ENCODE measurements at places on chromosomes 7 and 10.
A peak's percentile ranks its signal among the peaks of the same experiment; 100 is the strongest.

- no peak for DNase-seq
These were observed 126.7 kb downstream of the CPEB3 start for GRCh38 chr10:92164036-92164696.

GRCh38 chr7:100860702-100861615 is 6.2 kb upstream of the TRIP6 start:
- no peak for DNase-seq

GRCh38 chr7:25894902-25895791 is 256.9 kb upstream of the NFE2L3 start:
- DNase-seq, result peak; percentile 53

- DNase-seq, result no peak
These were observed 7.0 kb downstream of the GPR26 start for GRCh38 chr10:123673198-123673597.

DNA sequence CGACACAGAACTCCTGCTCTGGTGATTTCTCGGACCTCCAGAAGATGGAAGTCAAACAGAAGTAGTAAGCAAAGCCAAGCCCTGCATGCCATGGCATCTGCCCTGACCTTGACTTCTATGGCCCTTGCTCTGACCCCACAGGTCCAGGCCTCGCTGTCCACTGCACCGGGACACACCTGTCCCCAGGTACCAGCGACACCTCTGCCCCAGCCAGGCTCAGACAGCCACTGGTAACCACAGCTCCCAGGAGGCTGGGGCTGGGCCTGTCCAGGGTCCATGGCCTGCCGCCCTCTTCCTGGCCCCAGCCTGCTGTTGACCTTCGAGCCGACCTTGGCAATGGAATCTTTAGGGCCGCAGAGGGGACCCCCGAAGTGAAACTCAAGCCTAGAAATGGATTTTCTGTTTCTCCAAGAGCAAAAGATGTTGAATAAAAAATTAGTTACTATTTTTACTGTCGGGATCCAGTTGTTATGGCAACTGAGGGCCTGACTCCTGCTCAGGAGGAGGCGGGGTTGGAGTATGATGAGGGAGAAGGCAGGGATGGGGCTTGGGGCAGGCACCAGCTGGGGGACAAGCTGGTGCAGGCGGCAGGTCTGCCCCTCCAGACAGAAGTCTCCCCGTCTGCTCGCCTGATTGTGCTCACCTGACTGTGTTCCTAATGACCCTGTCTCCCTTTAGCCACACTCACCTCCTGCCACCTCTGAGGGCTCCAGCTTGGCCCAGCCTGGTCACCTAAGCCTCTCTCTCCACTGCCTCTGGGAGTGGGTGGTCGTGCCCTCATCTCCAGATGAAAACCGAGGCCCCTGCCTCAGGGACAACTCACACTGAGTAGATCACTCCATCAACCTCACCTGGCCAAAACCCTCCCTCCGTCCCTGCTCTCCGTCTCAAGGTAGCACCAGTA is 4.1 kb upstream of the MMD2 start:
- DNase-seq, result no peak

DNA sequence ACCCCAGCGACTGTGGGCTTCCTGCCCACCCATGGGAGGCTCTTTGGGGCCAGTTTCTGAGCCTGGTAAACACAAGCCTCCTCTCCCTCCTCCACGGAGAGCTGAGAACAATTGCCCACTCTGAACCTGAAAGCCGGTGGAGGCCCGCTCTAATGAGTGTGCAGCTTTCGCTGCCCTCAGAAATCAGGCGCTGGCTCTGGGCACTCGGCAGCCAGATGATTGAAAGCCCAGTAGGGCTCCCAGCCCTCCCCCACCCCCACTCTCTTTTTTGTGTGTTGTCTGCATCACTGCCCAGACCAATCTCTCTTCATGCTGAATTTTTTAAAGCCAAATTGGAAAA is 438.9 kb downstream of the RPS24 start:
- no peak for DNase-seq

- peak; percentile 3 for DNase-seq
These were observed 64.4 kb upstream of the NME8 start for GRCh38 chr7:37784015-37784414.

DNA sequence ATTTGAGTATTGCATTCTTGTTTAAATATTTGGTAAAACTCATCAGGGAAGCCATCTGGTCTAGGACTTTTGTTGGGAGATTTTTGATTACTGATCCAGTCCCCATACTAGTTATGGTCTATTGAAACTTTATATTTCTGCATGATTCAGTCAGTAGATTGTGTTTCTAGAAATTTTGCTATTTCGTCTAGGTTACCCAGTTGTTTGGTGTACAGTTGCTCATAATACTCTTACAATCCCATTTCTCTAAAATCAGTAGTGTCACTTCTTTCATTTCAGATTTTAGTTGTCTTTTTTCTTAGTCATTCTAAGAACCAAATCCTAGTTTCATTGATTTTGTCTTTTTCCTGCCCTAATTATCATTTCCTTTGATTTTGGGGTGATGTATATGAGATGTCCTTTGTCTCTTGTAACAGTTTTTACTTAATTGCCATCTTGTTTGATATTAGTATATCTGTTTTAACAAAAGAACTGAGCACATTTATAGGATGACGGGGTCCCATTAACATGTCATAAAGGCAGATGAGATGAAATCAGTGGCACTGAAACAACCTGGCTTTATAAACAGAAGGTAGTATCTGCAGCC is 7.9 kb downstream of the MALSU1 start:
- DNase-seq, result no peak

GRCh38 chr7:50504646-50505546 is 54.7 kb upstream of the FIGNL1 start:
- no peak for DNase-seq

DNA sequence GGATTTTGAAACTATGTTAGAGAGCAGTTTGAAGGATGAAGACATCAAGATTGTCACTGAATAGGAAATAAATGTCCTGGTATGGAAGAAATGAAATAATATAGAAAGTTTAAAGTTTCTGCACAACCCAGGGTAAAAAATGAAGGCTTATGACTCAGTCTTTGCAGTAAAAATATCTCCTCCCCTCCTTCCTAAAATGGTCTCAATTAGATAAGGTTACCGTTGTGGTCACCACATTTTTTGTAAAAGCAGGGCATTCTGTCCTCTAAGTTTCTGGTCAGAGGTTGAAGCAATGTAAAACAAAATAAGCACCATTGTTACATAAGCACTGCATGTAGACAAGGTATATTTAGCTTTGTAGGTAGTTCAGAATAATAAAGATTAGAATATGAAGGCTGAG is 403.5 kb downstream of the SUGCT start:
- DNase-seq, result no peak

DNA sequence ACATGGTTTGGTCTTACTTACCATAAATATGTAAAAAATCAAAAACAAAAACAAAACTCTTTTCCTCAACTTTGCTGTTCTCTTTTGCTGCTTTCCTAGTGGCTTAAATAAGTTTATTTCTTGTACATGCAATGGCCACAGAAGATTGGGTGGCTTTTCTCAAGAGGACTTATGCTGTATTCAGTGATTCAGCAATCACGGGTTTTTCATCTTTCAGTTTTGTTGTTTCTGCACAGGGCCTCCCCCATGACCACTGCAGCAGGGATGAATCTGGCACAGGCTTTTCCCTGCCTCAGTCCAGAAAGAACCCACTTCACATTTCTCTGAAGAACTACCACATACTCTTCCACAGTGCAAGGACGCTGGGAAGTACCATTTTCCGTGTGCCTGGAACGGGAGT is 355.0 kb downstream of the RNLS start:
- no peak for DNase-seq

DNA sequence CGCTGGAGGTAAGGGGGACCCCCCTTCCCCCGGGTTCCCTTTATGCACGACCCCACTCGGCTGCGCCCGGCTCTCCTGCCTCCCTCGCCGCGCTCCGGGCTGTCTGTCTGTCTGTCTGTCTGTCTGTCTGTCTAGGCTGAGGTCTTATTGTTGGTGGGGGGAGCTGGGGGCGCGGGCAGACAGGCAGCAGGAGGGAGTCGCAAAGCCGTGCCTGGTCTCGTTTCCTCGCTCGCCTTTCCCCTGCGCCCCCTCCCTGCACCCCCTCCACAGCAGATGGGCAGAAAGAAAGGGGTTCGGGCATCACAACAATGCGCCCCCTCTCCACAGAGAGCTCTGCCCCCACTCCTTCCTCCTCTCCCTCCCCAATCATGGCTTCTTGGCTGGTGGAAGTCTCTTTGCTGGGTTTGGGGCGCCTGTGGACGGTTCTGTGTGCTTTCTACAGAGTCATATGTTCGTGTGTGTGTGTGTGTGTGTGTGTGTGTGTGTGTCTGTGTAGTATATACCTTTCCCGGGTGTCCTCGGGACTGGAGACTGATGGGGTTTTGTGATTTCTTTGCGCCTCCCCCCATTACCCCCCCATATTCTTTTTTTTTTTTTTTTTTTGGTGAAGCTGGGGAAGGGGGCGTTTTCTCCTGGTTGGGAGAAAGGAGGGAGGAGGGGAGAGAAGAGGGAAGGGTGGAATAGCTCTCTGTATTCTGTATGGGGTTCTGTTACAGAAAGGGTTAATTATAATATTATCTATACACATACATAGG is 1.9 kb downstream of the AUTS2 start:
- DNase-seq, result no peak

- DNase-seq, result no peak
These were observed 661.5 kb downstream of the MAGI2 start for GRCh38 chr7:78792006-78792405.

DNA sequence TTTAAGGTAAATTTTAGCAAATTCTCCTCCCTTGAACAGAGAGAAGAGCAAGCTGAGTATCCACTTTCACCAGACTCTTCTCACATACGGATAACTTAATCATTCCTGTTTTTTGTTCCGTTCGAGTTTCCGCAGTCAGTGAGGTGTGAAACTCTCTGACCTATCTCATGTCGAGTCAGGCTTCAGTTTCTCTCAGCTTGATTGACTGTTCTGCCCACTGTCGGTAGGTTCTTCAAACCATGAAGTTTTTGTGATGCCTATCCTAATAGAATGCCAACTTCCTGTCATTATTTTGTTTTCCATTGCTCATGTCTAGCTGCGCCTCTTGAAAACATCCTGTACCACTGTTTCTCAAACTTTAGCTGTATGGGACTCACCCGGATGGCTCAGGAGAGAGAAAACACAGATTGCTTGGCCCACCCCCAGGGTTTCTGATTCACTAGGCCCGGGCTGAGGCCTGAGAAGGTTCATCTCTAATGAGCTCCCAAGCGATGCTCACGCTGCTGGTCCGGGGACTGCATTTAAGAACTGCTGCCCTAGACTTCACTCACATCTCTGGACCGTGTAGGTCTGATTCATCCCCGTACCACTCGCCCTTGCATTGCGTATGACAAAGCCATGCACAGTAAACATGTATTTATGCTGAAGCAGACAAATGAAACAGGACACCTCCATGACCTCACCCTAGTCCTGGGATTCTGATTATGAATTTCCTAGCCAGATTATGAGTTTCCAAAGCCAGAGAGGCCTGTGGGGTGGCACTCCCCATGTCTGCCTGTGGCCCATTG is 208.4 kb upstream of the AGK start:
- peak; percentile 65 for DNase-seq

DNA sequence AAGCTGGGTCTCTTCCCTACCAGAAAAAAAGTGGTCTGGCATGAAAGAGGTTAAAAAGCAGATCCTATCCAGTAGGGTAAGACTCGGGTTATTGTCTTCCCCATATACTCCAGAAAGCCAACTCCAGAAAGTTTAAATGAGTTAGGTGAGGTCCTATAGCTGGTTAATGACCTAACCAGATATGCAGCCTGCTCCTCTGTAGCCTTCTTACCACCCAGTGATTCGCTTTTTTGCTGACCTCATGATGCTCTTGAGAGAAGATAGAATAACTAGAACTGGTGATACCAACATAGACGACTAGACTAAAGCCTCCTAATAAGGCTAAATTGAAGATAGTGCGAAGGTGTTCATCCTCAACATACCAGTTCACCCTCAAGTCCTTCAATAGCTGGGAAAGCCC is 675 bp upstream of the GIMAP1 start:
- DNase-seq, result no peak

DNA sequence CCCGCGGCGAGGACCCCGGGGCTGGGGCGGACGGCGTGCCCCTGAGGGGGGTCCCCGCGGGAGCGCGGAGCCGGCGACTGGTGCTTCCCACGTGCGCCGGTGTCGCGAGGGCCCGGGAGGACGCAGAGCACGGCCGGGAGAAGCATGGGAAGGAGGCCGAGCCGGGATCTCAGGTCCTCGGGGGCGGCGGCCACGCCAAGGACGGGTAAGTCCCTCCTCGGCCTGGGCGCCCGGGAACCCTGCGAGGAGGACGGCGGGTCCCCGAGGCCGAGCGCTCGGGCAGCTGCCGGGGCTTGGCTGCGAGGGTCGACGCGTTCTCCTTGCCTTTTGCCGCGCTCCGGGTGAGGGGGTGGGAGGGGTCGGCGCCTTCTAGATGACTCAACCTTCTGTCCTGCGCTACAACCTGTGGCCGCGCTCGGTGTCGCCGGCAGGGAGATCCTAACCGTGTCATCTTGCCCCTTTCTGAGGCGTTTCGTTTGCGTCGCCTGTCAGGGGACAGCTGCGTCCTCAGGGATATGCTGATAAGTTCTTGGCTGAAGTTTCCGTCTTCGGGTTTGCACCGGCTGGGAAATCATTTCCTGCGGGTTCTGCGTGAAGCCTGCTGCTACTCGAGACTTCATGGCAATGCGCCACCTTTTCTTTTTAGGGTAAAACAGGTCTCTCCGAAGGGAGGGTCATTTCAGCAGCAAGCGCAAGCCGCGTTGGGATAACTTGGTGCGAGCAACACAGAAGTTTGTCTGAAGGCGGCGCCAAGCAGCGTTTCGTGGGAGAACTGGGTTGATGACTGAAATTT is 529 bp downstream of the TASOR2 start:
- peak; percentile 74 for DNase-seq

DNA sequence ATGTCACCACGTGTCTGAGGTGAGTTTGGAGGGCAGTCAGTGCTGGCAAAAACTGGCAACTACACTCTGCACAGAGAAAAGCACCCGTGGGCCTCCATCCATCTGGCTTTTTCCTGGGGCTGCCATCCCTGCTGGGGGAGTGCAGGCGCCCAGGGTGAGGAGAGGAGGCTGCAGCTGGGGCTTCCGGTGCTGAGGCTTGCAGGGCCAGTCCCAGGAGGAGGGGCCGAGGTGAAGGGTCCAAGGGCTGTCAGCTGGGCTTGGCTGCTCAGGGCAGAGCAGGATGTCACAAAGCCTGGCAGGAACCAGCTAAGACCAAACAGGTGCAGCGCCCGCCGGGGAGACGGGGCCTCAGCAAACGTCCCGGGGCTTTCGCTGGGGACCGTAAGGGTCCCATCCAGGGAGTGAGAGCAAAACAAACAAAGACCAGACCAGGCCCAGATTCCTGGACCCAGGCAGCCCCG is 77.2 kb downstream of the CFAP46 start:
- DNase-seq, result no peak

- DNase-seq, result no peak
These were observed 70.3 kb upstream of the PDGFA start for GRCh38 chr7:589781-590575.

DNA sequence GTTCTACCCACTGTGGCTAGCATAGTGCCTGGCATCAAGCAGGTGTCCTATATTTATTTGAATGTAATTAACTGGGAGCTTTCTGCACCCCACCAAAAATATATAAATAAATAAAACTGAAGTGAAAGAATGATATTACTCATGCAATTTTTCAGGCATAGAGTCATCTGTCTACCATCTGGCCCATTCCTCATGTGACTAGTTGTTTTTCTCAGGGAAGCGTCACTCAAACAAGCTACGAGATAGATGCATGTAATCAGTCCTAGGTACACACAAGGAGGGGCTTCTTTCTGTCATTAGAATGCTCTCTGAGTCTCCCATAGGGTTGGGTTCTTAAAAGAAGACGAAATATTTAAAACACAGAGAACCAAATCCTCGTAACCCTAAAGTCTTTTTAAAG is 255.5 kb upstream of the KMT2E start:
- peak; percentile 23 for DNase-seq

All from kidney tubule cell (primary cell).